ENCODE measurements at places on chromosomes 12 and 14.

DNA sequence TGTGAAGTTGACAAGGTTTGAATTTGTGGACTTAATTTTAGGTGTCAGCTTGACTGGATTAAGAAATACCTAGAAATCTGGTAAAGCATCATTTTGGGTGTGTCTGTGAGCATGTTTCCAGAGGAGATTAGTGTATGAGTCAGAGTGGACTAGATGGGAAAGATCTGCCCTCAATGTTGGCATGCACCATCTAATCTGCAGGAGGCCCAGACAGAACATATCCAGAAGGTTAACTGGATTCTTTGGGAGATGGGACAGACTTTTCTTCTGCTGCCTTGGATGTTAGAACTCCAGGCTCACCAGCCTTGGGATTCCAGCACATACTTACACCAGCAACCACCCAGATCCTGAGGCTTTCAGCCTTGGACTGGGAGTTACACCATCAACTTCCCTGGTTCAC, 14.1 kb downstream of the SGPP1 start:
- peak; percentile 76 for DNase-seq

GRCh38 chr12:76964784-76965571, 86.2 kb upstream of the CSRP2 start:
- DNase-seq = no peak

GRCh38 chr12:103832048-103832997, 8.7 kb downstream of the NT5DC3 start:
- DNase-seq = no peak

- no peak for DNase-seq
Observed at GRCh38 chr12:113548467-113548866, 76.8 kb upstream of the LHX5 start.

DNA sequence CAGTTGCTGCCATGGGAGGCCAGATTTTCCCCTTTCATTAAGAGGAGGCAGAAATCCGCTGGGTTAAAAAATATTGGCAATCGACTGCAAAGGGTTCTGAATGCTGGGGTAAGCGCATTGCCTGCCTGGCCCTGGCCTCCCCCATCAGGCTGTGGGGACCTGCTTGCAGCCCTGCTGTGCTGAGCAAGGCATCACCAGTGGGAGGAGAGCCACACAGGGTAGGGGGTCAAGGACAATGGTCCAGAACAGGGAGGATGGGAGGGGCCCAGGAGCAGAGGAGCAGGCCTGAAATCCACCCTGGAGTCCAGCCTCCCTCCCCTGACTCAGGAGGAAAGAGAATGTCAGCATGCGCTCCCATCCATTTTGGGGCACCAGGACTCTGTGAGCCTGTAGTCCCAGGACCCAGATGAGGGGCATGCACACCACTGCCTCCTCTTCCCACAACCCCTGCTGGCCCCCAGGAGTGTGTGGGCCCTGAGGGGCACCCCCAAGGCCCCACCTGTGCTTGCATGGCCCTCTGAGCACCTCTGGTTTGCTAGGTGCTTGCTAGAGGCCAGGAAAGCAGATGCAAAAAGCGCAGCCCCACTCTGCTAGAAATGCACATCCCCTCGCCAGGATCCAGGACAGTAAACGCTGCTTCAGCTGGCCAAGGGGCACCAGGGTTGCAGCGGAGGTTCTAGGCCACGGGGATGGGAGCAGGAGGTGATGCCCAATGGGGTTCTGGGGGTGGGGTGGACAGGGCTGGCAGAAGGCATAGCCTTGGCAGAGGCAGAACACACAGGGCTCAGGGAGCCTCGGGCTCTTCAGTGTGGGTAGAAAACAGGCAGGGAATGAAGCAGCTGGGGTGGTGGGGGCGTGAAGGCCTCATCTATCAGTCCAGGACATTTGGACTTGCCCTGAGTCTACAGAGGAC, 14.6 kb downstream of the TESC start:
- no peak for DNase-seq

DNA sequence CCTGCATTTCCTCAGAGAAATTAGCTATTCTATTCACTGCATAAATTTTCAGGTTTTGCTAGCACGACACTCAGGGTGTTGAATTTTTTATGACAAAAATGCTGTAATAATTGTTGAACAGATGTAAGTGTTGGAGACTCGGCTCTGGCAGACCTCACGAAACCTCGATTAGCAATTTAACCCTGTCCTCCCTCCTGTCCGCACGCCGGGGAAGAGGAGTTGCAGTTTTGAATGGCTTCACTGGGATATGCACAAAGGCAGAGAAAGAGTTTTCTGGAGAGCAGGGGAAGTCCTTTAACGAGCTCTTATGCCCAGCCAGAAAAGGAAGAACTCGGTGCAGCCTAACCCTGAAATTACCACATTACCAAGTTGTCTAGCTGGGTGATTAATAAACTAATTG, 661.1 kb downstream of the VRK1 start:
- DNase-seq = no peak

DNA sequence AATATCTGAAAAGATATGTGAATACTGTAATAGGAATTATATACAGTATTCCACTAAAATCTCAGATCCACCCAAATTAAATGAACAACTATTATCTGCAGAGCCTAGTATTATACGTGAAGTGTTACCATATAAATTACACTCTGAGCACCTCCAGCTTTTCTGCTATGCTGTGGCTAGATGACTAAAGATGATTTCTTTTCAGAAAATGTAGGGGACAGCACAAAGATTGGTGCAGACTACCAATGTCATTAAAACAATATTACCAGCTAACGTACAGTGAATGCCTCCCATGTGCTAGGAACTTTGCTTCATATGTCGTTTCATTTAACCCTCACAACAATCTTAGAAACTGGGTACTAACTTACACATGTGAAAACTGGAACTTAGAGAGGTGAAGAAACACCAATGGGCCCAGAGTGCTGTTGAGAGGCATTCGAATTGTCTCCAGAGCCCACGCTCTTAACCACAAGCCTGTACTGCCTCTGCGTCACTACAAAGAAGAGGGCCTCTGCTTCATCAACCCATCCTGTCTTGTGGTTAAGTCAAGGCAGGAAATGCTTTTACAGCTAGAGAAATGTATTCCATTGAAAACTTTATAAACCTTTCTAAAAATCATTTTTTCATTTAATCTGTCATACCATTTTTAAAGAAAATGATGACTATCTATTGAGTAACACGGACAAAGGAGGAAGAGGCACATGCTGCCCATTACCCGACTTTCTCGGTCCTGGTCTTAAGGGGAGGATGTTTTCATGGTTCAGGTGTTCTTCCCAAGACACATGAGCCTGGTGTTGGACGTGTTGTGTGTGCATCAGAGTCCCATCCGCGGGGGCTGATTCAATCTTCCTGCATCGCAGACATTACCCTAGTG, 1.3 kb downstream of the GPR65 start:
- DNase-seq = peak; percentile 89

GRCh38 chr14:31479027-31479426, 8.8 kb downstream of the GPR33 start:
- no peak for DNase-seq
